Daoy (cell line): ENCODE measurements at places on chromosomes 16 and 17.

GRCh38 chr16:85033171-85033570 is 5.6 kb downstream of the KIAA0513 start:
- no peak for DNase-seq

- DNase-seq: no peak
These were observed 11.9 kb upstream of the ZNHIT3 start for GRCh38 chr17:36474571-36474970.

DNA sequence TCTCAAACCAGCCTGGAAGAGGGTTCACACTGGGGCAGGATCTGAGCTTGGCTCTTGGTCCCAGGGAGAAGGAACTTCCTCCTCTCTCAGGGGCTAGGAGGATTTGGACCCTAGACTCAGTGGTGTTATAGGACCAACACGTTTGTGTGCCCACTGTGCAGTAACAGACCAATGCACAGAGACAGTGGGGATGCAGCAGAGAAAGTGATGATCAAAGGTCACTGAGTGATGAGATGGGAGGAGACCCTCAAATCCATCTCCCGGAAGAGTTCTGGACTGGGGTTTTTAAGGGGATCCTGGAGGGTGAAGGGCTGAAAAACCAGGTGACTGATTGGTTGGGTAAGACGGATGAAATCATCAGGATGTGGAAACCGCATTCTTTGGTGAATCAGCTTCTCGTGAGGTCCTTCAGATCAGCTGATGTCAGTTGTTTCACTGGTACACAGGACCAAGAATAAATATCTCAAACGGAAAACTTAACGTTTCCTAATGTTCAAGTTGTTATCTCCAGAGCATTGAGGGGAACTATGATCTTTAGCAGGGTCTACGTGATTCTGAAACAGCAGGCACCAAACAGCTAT is 3.3 kb upstream of the VAC14 start:
- DNase-seq: peak; percentile 66

DNA sequence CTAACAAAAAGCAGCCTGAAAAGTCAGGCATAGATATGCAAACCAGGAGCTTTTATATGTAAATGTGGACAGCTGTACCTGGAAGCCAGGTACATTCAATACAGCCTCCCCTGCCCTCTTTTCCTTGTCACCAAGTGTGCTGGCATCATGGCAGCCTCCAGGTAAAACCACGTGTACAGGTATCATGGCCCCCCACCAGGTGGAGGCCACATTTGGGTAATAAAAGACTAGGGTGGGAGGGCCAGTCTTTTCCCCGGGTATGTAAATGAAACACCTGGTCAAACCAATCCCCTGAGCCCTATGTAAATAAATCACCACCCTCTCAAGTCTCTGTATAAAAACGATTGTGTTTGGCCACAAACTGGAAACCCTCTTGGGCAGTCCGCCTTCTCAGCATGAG is 226.4 kb upstream of the GOT2 start:
- no peak for DNase-seq

- DNase-seq: no peak
These were observed 8.0 kb downstream of the SMG6 start for GRCh38 chr17:2295575-2295974.

GRCh38 chr17:31561469-31562375 is 170.2 kb downstream of the RAB11FIP4 start:
- peak; percentile 75 for DNase-seq

GRCh38 chr16:88639231-88640038 is 1.1 kb downstream of the IL17C start:
- DNase-seq: no peak

DNA sequence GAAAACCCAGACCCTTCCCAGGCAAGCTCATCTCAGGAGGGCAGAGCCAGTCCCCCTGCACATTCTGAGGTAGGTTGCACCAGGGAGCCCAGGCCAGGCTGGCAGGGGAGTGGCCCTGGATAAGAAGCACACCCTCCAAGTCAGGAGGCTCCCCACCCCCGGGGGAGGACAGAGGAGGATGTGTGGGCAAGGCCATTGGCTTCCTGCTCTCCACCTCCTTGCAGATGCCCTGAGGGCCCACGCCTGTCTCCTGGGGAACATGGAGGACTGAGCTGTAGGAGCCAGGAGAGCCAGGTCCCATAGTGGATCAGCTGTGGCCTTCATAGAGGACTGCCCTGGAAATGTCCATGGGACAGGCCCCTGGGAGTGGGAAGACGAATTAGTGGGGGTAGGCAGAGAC is 126.7 kb downstream of the IRF8 start:
- no peak for DNase-seq

DNA sequence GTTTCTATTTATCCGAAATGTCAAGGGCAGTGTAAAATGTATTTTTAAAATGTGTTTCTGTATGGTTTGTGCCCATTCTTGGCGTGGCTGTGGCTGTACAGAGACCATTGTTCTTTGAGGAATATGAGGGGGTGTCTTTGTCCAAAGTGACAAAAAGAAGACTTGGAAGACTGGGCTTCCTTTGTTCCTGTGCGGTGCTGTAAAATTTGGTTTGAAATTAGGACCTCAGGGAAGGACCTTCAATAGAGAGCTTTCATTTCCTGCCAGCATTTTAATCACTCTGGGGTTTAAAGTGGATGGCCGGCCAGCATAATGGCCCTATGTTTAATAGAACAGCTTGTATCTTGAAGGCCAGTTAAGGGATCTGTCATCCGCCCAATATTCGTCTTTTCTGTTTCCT is 190.1 kb upstream of the TBX2 start:
- no peak for DNase-seq
